ENCODE measurements at places on chromosomes 16 and 17.

- DNase-seq, result no peak
Observed at GRCh38 chr16:50323335-50324011, 45.3 kb downstream of the BRD7 start.

DNA sequence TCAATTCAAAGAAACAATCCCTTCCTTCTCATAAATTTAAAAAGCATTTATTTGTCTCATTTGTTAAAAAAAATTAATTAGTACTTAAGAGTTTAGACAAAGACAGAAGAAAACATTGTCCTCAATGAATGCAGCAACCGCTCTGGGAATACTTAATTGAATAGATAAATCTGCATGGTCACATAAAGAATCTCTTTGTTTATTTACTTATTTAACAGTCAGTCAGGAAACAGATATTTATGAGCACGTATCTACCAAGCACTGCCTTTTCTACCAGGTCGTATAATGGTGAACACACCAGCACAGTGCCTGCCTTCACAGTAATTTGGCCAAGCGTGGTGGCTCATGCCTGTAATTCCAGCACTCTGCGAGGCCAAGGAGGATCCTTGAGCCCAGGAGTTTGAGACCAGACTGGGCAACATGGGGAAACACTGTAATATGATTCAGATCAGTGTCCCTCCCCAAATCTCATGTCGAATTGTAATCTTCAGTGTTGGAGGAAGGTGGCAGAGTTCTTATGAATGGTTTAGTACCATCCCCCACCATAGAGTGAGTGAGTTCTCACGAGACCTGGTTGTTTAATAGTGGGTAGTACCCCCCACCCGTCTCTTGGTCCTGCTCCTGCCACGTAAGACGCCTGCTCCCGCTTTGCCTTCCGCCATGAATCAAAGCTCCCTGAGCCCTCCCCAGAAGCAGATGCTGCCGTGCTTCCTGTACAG is 8.1 kb downstream of the WIPI1 start:
- no peak for DNase-seq

GRCh38 chr16:27520982-27521673 is 28.6 kb downstream of the GTF3C1 start:
- no peak for DNase-seq

DNA sequence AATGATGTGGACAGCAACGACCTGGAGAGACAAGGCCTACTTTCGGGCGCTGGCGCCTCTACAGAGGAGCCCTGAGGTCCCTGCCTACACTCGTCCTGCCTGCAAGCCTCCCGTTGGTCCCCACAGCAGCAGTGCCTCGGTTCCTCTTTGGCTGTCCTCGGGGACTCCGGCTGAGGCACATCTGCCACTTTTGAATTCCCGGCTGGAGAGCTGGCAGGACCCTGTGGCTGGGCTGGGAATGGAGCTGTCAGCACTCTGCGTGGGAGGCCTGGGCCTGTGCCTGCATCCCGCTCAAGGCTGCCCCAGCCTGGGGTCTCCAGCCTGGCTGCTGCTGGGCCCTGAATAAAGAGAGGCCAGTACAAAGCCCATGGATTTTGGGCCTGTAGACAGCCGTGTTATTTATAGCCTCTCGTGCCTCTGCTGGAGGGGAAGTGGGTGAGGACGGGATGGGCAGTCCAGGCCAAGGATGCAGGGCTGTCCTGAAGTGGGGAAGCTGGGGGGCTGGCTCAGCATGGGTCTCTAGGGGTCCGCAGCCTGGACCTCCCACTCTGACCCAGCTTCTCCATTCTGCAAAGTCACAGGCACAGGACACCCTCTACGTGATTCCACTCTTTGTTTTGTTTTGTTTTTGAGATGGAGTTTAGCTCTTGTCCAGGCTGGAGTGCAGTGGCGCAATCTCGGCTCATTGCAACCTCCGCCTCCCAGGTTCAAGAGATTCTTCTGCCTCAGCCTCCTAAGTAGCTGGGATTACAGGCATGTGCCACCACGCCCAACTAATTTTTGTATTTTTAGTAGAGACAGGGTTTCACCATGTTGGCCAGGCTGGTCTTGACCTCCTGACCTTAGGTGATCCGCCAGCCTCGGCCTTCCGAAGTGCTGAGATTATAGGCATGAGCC is 10.6 kb upstream of the SPNS2 start:
- no peak for DNase-seq

GRCh38 chr16:23254338-23254737 is 47.8 kb upstream of the SCNN1B start:
- DNase-seq, result no peak

DNA sequence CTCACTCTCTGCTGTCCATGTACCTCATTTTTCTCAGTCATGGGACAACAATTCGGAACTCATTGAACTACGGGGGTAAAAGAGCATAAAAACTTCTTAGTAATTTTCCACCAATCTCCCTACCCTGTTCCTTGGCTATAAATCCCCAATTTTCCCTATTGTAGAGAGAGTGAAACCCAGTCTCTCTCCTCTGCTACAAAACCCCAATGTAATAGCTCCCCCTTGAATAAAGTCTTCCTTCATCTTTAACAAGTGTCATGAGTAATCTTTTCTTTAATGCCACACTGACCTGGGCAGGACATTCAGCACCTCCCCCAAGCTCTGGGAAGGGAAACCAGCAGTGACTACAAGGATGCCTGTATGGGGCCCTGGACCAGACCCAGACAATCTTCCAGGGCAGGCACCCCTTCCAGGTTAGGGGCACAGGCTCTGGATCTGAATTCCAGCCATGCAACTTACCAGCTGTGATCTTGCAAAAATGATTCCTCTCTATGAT is 10.2 kb upstream of the EIF1 start:
- no peak for DNase-seq

GRCh38 chr17:70107441-70107840 is 32.4 kb downstream of the KCNJ16 start:
- DNase-seq, result no peak

DNA sequence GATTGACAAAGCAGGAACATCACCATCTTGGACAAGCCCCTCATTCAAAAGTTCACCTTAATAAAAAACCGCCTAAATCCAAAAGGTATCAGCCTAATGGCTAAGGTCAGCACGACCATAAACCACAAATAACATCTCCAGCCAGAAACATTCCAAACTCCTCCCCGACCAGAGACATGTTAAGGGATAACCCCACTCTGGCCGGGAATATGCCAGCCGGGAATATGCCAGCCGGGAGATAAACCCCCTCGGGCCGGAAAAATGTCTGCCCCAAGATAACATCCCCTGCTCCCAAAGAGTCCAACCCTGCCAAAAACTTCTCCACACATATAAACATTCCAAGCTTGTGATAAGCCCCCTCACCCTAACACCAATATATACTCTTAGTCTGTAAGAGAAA is 1.4 kb downstream of the DHX33 start:
- DNase-seq, result no peak

DNA sequence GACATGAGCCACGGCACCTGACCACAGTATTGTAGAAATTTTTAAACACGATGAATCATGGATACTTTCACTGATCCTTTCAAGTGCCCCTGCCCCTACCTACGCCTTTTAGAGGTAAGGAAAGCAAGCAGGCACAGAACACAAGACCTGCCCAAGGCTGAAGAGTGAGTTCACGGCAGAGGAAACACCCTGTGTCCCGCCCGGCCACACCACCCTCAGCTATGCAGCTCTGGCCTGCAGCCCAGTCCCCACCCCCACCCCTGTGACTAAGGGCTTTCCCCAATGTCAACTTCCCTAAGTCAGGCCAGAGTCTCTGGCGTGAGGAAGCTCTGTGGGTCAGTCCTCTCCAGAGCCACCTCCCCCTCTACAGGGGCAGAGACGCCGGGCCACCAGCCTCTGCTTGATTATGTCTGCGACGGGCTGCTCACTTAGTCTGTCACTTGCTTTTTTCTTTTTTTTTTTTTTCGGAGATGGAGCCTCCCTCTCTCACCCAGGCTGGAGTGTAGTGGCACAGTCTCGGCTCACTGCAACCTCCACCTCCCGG is 8.4 kb downstream of the SLC16A5 start:
- no peak for DNase-seq

DNA sequence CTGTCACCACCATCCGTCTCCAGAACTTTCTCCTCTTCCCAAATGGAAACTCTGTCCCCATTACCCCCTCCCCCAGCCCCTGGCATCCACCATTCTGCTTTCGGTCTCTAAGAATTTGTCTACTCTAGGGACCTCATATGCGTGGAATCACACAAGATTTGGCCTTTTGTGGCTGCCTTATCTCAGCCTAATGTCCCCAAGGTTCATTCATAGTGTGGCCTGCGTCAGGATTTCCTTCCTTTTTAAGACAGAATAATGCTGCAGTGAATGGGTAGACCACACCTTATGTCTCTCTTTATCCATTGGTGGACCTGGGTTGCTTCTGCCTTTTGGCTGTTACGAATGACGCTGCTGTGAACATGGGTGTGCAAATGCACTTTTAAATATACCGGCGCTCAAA is 139.7 kb upstream of the PLCG2 start:
- DNase-seq, result no peak

DNA sequence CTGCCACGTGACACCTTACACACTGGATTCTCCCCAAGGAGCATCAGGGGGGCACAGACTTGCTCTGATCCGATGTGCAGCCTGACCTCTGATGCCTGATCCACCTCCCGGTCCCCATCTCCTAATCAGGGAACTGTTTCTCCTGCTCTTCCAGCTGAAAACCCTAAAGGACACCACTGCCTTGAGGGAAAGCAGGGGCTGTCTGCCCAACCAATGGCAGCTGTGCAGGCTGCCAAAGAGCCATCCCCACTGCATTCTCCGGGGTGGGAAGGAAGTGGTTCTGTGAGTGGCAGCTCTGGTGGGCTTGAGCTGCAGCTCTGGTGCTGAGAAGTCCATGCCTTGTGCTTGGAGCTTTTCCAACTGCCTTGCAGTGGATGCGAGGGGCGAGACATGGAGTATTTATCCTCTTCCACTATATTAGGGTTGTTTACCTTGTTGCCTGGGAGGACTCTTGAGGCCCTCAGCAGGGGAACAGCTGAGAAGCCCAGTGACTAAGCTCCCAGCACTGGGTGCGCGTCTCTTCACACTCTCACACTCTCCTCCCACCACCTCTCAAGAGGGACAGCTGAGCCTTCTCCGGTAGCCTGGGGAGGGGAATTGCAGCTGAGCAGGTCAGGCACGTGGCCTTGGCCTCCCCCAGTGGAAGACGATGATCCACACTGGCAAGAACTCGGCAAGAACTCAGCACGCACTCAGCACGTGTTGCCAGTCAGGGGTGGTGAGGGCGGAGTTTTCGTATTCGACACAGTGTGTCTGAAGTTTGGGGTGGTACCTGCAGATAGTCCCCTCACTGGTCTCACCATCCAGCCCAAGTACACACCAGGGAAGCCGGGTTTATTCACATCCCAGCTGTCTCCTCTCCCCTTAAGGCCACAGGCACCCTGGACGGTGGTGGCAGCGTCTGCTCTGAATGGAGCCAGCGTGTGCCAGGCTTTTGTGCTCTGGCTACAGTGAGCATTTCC is 21.1 kb upstream of the SPATA32 start:
- peak; percentile 79 for DNase-seq

DNA sequence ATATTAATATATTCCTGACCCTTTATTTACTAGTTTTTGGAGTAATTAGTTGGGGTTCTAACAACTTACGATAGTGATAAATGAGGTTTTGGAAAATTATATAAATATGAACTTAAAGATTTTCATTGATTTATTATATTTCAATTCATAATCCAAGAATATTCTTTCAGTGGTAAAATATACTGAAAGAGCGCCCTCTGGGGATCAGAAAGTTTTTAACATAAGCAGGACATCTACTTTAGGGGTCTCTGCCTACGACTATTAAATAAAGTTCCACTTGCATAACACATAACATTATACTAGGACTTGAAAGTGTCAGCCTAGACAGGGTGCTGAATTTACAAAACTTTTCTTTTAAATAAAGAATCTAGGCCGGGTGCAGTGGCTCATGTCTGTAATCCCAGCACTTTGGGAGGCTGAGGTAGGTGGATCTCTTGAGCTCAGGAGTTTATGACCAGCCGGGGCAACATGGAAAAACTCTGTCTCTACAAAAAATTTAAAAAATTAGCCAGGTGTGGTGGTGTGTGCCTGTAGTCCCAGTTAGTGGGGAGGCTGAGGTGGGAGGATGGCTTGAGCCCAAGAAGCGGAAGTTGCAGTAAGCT is 15.6 kb downstream of the RFWD3 start:
- DNase-seq, result no peak

GRCh38 chr16:9072806-9073341 is 18.6 kb upstream of the HAPSTR1 start:
- no peak for DNase-seq

- no peak for DNase-seq
Observed at GRCh38 chr16:88618182-88618955, 20.0 kb upstream of the IL17C start.

- DNase-seq, result peak; percentile 90
Observed at GRCh38 chr17:51118330-51119195, 2.1 kb downstream of the SPAG9 start.

- DNase-seq, result no peak
Observed at GRCh38 chr16:55577887-55578286, 11.4 kb downstream of the CAPNS2 start.

DNA sequence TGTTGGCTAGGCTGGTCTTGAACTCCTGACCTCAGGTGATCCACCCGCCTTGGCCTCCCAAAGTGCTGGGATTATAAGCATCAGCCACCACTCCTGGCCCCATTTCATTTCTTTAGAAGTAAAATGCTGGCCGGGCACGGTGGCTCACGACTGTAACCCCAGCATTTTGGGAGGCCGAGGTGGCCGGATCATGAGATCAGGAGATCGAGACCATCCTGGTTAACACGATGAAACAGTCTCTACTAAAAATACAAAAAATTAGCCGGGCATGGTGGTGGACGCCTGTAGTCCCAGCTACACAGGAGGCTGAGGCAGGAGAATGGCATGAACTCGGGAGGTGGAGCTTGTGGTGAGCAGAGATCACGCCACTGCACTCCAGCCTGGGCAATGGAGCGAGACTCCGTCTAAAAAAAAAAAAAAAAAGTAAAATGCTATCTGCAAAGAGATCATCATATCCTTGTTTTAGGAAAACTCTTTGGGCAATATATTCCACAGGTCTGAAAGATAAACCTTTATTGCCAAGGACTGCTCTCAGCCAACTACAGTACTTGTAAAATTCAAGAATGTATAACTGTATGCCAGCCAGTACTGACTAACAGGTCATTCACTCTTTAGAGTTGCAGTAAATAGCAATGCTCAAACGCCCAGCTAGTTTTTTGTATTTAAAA is 3.8 kb downstream of the GJC1 start:
- no peak for DNase-seq

DNA sequence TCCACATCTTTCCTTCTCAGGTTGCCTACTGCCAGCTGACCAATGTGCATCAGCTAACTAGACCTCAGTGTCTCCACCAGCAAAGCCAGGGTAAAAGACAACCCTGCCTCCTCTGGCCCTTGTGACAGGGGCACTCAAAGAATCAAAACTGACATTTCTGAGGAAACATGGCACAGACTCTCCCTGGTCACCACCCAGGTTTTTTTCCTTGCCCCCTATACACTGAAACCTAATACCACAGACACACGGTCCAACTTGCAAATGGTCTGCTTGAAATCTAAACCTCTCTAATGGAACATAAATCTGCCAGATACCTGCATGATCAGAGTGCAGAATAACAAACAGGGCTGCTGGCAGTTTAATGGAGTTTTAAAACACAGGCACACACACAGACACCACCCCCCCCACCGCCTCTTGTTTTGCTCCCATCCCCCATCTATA is 19.5 kb upstream of the CORO6 start:
- no peak for DNase-seq
